ENCODE measurements at places on chromosomes 7 and 10. TPM values are rescaled to one million over a fixed set of nuclear protein-coding genes. Genes with fewer than 3 reads are reported as not detected.
A peak's percentile ranks its signal among the peaks of the same experiment; 100 is the strongest.

KLF14 gene
- not detected for total RNA-seq

NEUROD6 gene
- not detected for total RNA-seq

GRCh38 chr7:38215735-38216670 is 38.0 kb downstream of the STARD3NL start:
- peaks cover 8% of the 10 kb centered on the region for H3K4me1 ChIP-seq
- peak; percentile 92 for DNase-seq
- H3K4me3 ChIP-seq: no peak overlapping the region
- H3K27me3 ChIP-seq: no peaks in the 10 kb centered on the region

DNA sequence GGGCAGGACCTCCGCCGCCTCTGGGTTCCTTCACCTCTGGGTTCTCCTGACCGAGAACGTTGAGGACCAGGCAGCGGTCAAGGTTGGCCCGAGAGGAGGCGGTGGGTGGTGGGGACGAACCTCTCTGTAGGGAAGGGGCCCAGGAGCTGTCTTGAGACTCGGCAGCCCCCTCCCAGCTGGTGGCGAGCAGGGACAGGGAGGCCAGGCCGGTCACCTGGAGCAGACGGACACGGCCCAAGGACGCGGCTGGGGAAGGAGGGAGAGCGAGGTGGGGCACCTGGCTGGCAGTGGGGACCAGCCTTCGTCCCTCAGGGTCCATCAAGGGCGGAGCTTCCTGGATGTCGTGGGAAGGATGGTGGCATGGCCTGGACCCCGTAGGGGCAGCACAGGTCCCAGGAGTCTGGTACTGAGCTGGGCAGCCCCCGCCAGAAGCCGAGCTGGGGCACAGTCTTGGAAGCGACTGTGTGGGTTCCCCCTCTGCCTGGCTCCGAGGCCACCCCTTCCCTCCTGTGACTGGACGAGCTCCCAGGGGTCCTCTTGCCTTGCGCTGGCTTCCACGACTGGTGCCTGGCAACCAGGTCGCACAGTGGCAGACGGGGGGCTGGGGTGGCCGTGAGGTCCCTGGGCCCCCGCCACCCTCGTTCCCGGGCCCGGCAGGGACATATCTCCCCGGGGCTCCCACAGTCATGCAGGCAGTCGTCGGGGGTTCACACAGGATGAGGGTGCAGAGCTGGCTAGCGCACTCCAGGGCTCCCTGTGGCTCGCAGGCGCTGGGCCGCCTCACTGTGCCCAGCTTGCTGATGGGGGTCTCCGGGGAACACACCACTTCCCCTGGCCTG is 89.9 kb downstream of the DNAJB6 start:
- no peaks in the 10 kb centered on the region for H3K36me3 ChIP-seq
- H3K4me1 ChIP-seq: peaks cover 3% of the 10 kb centered on the region
- H3K27ac ChIP-seq: no peak overlapping the region
- DNase-seq: no peak

DNA sequence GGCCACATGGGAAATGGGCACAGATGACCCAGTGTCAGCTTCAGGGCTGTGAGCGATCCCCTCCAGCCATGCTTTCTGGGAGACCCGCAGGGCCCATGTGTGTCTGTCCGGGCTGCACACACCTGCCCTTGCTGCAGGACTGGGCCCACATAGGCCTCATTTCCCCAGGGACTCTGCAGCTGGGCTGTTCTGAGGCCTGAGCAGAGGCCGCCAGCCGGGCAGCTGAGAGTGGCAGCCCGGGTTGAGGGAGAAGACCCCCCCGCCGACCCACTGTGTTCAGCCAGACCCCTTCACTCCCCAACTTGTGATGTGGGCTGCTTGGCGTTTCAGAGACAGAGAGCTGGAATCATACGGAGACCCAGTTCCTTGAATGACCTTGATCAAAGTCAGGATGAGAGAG is 50.1 kb upstream of the DPYSL4 start:
- H3K27me3 ChIP-seq: no peaks in the 10 kb centered on the region
- no peak for DNase-seq
- no peak overlapping the region for H3K4me3 ChIP-seq
- H3K36me3 ChIP-seq: no peaks in the 10 kb centered on the region

- H3K27me3 ChIP-seq: no peaks in the 10 kb centered on the region
- no peaks in the 10 kb centered on the region for H3K4me1 ChIP-seq
- H3K36me3 ChIP-seq: no peaks in the 10 kb centered on the region
- no peak overlapping the region for H3K27ac ChIP-seq
- H3K4me3 ChIP-seq: no peak overlapping the region
Measured at GRCh38 chr10:95860166-95860940, 47.4 kb upstream of the CC2D2B start.

DNA sequence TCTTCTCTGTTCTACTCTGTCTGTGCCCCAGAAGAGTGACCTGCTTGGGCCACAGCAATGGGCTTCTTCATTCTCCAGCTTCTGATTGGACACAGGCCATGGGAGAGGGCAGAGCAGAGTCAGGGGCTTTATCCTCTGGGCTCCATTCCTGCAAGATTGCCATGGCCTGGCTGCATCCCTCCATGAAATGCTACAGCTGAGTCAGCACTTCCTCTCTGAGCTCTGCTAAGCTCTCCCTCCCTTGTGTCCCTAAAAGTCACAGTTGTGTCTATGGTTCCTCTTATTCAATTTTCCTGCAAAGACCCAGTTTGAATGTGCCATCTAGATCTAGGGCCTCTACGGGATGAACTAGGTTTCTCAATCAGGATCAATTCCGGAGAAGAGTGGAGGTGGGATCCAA is 903.8 kb downstream of the TYW1 start:
- DNase-seq: no peak
- no peaks in the 10 kb centered on the region for H3K36me3 ChIP-seq

DNA sequence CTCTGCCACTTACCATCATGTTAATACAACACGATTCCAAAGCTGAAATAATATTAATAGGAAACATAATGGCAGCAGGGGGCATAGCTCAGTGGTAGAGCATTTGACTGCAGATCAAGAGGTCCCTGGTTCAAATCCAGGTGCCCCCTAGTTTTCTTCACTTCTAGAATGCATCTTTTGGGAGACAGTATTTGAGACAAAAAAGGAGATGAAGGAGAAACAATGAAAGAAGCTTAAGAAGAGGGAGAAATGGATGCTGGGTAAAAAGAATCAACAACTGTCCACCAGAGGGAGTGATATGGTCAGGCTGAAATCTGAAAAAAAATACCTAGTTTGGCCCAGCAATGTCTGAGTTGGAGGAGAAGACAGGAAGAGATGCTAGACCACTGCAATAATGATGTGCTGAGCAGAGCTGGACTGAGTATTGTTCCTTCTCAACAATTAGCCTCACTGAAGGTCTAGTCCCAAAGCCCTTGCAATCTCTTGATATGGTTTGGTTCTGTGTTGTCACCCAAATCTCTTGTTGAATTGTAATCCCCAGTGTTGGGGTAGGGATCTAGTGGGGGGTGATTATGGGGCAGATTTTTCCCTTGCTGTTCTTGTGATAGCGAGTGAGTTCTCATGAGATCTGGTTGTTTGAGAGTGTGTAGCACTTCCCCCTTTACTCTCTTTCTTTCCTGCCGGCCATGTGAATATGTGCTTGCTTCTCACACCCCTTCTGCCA is 48.3 kb downstream of the ZNF783 start:
- H3K4me3 ChIP-seq: no peak overlapping the region
- no peaks in the 10 kb centered on the region for H3K27me3 ChIP-seq
- DNase-seq: peak; percentile 65
- no peaks in the 10 kb centered on the region for H3K36me3 ChIP-seq

- H3K27me3 ChIP-seq: no peaks in the 10 kb centered on the region
- H3K4me1 ChIP-seq: peaks cover 10% of the 10 kb centered on the region
- DNase-seq: peak; percentile 100
- H3K36me3 ChIP-seq: no peaks in the 10 kb centered on the region
- no peak overlapping the region for H3K27ac ChIP-seq
- H3K4me3 ChIP-seq: no peak overlapping the region
Measured at GRCh38 chr10:51389415-51390321, 309.7 kb downstream of the CSTF2T start.

- H3K4me3 ChIP-seq: no peak overlapping the region
- DNase-seq: no peak
- no peak overlapping the region for H3K27ac ChIP-seq
Measured at GRCh38 chr10:106439366-106439765, 725.1 kb downstream of the SORCS1 start.

GRCh38 chr10:5619362-5620211 is 46.8 kb downstream of the ASB13 start:
- H3K36me3 ChIP-seq: no peaks in the 10 kb centered on the region
- DNase-seq: peak; percentile 61
- H3K27ac ChIP-seq: no peak overlapping the region
- H3K4me3 ChIP-seq: no peak overlapping the region
- H3K27me3 ChIP-seq: no peaks in the 10 kb centered on the region

DNA sequence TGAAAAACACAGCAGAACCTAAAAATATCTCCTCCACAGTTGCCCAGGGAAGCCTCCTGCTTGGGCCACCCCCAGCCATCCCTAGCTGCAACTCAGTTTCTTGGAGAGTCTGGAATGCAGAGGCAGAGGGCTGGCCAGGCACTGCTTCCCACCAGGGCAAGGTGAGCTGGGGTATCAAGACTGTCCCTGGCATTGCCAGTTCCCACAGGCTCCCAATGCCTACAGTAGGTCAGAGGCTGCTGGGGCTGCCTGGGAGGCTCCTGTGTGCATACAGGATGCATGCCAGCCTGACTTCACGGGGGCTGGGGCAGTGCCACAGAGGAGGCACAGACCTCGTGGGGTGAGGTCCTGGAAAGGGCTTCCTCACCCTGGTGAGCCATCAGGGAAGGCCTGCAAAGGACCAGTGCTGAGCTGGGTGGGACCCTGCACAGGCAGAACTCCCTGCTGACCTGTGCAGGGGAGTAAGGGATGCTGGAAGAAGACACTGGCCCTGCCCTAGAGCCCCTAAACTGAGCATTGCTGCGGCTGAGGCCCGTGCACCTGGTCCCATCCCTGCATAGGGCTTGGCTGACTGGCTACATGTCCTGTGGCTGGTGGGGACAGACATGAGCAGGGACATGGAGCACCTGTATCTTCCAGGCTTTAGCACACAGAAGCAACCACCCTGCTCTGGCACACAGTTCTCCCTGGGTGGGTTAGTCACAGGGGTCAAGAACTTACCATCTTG is 121.9 kb upstream of the RET start:
- H3K36me3 ChIP-seq: no peaks in the 10 kb centered on the region
- no peak overlapping the region for H3K27ac ChIP-seq
- H3K4me3 ChIP-seq: no peak overlapping the region
- H3K4me1 ChIP-seq: no peaks in the 10 kb centered on the region

- H3K4me1 ChIP-seq: peaks cover 16% of the 10 kb centered on the region
- no peaks in the 10 kb centered on the region for H3K27me3 ChIP-seq
- no peak overlapping the region for H3K4me3 ChIP-seq
Measured at GRCh38 chr10:14583252-14583651, 191.4 kb downstream of the FAM107B start.

DNA sequence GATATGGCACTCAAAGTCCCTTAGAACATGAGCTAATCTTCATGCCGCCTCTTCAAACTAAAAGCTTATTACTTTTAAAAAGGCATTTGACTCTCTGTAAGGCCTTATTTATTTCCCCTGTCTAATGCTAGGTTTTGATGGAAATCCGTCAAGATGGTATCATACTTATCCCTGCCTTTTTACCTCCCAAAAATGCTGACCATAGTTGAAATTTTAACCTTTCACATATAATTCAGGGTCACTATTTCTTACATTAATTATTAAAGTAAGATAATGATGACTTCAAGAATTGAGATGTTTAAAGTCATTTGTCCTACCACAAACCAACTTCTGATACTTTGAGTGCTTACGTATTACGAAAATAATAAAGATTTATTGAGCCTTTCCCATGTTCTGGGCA is 12.3 kb upstream of the OSBPL3 start:
- no peaks in the 10 kb centered on the region for H3K27me3 ChIP-seq
- no peak overlapping the region for H3K27ac ChIP-seq
- H3K4me3 ChIP-seq: no peak overlapping the region
- DNase-seq: no peak

- no peak overlapping the region for H3K4me3 ChIP-seq
- no peak for DNase-seq
- H3K36me3 ChIP-seq: no peaks in the 10 kb centered on the region
- no peaks in the 10 kb centered on the region for H3K27me3 ChIP-seq
- H3K4me1 ChIP-seq: peaks cover 8% of the 10 kb centered on the region
- no peak overlapping the region for H3K27ac ChIP-seq
Measured at GRCh38 chr7:55527307-55527706, 45.0 kb downstream of the VOPP1 start.

- H3K27me3 ChIP-seq: no peaks in the 10 kb centered on the region
- no peaks in the 10 kb centered on the region for H3K36me3 ChIP-seq
- H3K27ac ChIP-seq: no peak overlapping the region
- H3K4me1 ChIP-seq: no peaks in the 10 kb centered on the region
- no peak overlapping the region for H3K4me3 ChIP-seq
Measured at GRCh38 chr7:42960762-42961161, 28.6 kb downstream of the MRPL32 start.

DNA sequence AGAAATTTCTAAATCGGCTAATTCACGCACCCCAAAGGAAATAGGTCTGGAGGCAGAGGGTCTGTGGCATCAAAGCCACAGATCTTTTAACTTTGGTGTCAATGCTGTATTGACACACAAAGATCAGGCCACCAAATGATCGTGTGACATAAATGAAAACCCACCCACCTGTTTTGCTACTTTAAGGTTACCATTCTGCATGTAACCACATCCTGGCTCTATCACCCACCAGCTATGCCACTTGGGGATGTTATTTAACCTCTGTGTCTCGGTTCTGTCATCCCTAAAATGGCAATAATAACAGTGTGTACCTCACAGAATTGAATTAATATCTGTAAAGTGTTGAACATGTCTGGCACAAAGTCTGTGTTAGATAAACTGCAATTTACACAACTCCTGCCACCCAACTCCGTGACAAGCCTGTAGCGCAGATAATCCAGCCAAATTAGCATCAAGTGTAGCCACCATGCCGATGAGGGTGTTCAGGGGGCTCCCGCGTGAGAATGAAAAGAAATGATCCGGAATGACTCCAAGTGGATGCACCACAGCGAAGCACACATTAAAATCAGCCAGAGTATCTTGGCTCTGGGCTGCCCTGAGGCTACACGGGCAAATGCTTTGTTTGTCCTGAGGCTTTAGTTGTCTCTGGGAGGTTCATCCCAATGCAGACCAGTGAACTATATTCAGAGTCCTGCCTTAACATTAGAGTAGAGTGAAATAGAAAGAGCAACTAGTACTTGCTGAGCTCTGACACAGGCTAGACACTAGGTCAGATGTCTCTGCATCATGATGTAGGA is 158.4 kb upstream of the NEBL start:
- H3K4me3 ChIP-seq: no peak overlapping the region
- H3K27ac ChIP-seq: no peak overlapping the region
- no peak for DNase-seq
- no peaks in the 10 kb centered on the region for H3K4me1 ChIP-seq
- H3K36me3 ChIP-seq: no peaks in the 10 kb centered on the region

- peaks cover 38% of the 10 kb centered on the region for H3K4me1 ChIP-seq
- peak overlapping the region; percentile 8 for H3K4me3 ChIP-seq
- no peaks in the 10 kb centered on the region for H3K27me3 ChIP-seq
- H3K27ac ChIP-seq: peak overlapping the region; percentile 81
- H3K36me3 ChIP-seq: no peaks in the 10 kb centered on the region
Measured at GRCh38 chr10:102675666-102676533, 31.6 kb downstream of the TRIM8 start.
